ENCODE measurements at places on chromosomes 11 and 22.
A peak's percentile ranks its signal among the peaks of the same experiment; 100 is the strongest.

GRCh38 chr11:2233693-2234455, 36.5 kb downstream of the ASCL2 start:
- no peak for DNase-seq

DNA sequence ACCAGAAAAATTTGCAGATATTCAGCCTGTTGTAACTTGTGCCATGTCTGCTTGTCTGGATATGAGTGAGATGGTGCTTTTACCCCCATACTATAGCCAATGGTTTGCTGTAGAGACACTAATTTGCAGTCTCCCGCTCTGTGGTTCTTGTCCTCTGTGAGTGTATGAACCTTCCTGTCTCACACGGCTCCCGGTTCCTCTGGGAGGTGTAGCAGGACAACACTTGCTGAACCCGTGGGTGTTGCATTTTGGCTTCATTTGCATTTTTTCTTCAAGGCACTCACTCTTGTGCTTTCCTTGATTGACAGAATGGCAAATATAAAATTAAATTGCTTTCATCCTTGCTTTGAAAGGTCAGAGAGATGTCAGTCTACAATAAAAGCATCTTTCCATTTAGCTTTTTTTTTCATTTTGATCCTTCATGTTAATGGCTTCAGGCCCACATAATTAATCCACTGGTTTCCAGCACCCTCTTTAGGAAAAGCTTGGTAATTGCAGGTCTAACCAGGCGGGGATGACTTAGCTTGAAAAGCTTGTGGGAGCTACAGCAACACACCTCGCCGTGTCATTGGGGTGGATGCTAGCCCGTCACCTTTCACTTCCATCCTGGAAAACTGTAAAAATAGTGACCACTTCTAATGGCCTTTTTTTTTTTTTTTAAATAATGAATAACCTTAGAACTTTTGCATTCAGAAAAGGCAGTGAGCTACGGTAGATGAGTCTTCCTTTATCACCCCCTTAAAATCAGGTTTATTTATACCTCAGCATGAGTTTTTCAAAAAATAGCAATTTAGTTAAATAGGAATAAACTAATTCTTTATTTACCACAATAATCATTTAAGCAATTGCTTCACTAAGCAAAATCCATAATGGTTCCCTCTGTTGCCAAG, 27.4 kb upstream of the ST14 start:
- DNase-seq, result peak; percentile 9

GRCh38 chr11:86869531-86869930, 69.2 kb downstream of the PRSS23 start:
- no peak for DNase-seq

GRCh38 chr22:35092406-35092805, 26.4 kb downstream of the ISX start:
- no peak for DNase-seq

DNA sequence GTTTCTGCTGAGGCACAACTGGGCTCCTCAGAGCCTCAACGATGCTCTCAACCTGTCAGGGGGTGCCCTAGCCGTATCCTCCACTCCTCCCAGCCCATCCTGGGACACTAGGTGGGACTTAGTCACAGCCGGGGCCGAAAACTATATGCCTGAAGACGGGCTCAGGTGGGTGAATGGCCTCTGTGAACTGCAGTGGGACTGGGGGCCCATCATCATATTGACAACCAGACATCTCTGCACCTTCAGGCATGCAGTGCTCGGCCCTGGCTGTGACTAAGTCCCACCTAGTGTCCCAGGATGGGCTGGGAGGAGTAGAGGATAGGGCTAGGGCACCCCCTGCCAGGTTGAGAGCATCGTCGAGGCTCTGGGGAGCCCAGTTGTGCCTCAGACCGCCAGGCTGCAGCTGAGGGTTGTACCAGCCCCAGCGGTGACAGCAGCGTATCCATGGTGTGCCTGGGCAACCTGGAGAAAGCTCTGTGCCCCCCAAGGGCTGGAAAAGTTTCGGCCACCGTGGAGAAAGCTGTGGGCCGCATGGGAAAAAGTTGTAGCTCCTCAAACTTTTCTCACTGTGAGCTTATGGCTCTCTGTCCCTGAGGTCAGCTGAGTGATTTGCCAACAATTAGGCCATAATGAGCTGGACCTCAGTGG, 88.9 kb downstream of the RRM1 start:
- no peak for DNase-seq

DNA sequence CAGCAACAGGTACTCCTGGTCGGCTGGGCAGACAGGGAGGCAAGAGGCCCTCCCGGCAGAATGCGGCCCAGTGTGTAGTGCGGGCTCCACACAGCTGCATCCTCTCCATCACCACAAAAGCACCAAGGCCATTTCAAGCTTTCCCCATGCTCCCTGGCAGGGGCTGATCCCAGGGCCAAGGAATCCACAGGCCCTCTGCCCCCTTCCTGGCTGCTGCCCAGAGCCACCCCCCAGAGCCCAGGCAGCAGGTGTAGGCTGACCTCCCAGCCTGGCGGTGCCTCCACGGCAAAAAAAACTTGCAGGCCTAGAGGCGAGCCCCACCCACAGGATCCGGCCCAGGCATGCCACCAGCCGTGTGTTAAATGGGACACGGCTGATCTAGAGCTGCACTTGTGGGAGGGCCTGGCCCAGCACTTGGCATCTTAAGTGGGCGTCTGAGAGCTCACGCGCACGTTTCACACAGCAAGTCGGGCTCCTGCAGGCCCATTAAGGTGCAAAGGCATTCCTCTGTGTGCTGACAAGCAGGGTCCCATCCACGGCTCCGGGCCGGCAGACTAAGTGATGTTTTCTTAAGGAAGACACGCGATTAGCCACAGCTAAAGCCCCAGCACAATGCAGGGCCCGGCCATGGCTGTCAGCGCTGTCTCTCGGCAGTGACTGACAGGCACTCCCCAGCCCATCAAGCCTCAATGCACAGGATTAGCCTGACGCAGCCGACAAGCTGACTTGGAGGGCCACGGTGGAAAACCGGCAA, 19.8 kb upstream of the GNB1L start:
- DNase-seq, result peak; percentile 68

DNA sequence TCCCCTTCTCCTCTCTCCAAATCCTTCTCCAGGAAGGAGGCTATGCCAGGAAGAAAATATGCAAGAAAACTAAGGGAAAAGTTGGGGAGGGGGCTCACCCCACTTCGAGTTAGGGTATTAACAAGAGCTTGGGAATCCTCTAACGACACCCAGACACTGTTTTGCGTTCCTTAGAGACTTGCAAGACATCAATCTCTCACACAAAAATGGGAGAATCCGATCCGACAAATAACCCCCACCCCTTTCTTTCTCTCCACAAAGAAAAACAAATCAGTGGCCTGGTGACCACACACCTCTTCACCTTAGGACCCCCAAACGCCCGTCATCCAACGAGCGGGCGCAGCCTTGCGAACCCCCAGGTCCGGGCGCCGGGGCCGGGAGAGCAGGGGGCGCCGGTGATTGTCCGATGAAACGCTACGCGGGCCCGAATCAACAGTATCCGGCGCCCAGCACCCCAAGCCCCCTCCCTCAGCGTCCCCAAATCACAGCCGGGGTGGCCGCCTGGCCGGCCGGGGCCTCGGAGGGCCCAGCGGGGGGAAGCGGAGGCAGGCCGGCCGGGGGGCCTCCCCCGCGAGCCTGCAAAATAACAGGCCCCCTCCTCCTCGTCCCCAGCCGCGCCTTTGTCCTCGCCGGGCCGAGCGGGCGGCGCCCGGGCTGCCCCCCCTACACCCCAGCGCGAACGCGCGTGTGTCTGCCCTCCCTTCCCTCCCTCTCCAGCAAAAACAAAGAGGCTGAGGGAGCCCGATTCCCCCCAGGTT, 690 bp downstream of the CSNK1E start:
- peak; percentile 83 for DNase-seq

DNA sequence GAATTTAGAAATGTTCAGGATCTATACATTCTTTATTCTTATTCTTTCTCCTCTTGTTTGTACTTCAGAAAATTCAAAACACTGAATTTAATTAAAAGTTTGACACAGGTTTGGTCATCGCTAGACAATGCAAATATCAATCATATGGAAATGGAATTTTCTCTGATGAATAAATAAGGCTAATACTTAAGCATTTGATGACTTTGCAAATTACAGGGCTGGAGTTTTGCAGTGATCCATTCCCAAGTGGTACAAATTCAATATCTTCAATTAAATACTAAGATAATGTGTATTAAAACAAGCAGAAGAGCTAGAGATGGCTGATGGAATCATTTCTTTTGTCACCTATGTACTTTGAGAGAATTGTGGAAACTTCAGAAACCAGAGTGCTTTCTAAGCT, 439.6 kb downstream of the DYNC2H1 start:
- DNase-seq, result no peak

GRCh38 chr11:95302211-95302610, 71.2 kb upstream of the SESN3 start:
- no peak for DNase-seq

GRCh38 chr22:39365492-39365780, 15.6 kb downstream of the SYNGR1 start:
- no peak for DNase-seq

GRCh38 chr11:78446210-78446609, 28.6 kb upstream of the GAB2 start:
- no peak for DNase-seq

DNA sequence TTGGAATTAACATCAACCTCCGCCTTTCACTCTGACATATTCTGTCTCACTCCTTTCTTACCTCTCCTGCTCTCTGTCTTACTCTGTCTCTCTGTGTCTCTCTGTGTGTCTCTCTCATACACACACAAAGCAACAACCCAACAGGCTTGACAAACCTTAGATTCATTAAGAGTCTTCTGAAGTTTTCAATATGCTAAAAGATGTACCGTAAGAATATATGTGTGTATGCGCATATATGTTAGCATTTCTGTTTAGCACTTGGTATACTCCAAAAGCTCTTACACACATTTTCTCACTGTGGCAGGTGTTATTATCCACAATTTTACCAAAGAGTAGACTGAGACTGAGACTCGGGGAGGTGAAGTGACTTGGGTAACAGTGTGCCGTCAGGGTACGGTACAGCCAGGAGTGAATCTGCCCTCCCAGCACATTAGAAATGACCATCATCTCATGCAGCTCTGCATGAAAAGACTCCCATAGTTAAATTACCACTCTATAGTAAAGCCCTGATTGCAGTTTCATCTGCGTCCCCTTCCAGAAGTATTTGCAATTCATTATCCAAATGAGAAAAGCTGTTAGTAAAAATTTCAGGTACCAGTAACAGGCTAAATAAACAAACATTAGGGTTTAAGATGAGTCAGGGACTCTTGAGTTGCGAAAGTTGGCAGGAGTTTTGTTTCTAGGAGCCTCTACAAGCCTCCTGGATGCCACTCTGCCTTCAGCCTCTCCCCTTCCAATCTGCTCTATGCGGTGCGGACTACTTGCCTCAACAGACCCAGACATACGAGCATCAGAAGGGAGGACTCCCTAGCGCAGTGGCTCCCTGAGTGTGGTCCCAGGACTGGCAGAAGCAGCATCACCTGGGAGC, 195.2 kb upstream of the TMEM45B start:
- DNase-seq, result no peak

All from CD4-positive, alpha-beta T cell (primary cell).